ENCODE measurements at places on chromosomes 2 and 18.
A peak's percentile ranks its signal among the peaks of the same experiment; 100 is the strongest.

GRCh38 chr18:79685281-79685680 lies 5.7 kb downstream of the CTDP1 start:
- DNase-seq: no peak

GRCh38 chr18:3906116-3906750 lies 456.3 kb downstream of the TGIF1 start:
- DNase-seq: no peak

DNA sequence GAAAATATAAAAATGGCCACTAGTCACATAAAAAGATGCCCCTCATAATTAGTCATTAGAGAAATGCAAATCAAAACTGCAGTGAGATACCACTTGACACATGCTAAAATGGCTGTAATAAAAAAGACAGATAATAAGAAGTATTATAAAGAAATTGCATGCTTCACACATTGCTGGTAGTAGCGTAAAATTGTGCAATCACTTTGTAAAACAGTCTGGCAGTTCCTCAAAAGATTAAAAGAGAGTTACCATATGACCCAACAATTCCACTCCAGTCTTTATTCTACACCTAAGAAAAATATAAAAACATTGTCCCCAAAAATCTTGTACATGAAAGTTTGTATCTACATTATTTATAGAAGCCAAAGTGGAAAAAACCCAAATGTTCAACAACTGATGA lies 170.6 kb upstream of the FIGN start:
- no peak for DNase-seq

- no peak for DNase-seq
Observed at GRCh38 chr2:185475914-185476313, 262.7 kb upstream of the FSIP2 start.

GRCh38 chr2:55163274-55163721 lies 68.8 kb downstream of the CLHC1 start:
- no peak for DNase-seq

- no peak for DNase-seq
Observed at GRCh38 chr18:59357928-59358327, 1.1 kb downstream of the LMAN1 start.

GRCh38 chr18:44546954-44547353 lies 133.7 kb upstream of the SETBP1 start:
- no peak for DNase-seq

- no peak for DNase-seq
Observed at GRCh38 chr2:198287706-198288105, 483.3 kb downstream of the PLCL1 start.

DNA sequence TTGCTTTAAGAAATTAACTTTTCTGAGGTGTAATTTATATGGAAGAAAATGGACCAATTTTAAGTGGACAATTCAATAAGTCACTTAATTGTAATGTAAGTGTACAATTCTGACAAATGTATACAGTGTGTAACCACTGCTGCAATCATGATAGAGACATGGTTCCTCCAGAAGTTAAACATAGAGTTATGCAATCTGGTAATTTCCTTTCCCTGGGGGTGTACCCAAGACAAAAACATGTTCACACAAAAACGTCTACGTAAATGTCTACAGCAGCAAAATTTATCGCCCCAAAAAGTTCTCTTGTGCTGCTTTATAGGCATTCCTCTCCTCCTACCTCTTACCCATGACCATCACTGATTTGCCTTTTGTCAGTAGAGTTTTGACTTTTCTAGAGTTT lies 141.5 kb downstream of the AQP4 start:
- DNase-seq: no peak

GRCh38 chr2:49369101-49369500 lies 214.8 kb upstream of the FSHR start:
- no peak for DNase-seq

GRCh38 chr2:105915005-105915558 lies 170.4 kb downstream of the NCK2 start:
- no peak for DNase-seq

- DNase-seq: no peak
Observed at GRCh38 chr18:44691148-44691925, 10.6 kb downstream of the SETBP1 start.

GRCh38 chr2:42854207-42854818 lies 61.9 kb upstream of the HAAO start:
- DNase-seq: no peak

- DNase-seq: peak; percentile 29
Observed at GRCh38 chr2:208265371-208265800, 669 bp upstream of the PIKFYVE start.

- no peak for DNase-seq
Observed at GRCh38 chr2:17971531-17972125, 93.2 kb downstream of the KCNS3 start.

- no peak for DNase-seq
Observed at GRCh38 chr2:149906886-149907285, 319.3 kb upstream of the MMADHC start.

DNA sequence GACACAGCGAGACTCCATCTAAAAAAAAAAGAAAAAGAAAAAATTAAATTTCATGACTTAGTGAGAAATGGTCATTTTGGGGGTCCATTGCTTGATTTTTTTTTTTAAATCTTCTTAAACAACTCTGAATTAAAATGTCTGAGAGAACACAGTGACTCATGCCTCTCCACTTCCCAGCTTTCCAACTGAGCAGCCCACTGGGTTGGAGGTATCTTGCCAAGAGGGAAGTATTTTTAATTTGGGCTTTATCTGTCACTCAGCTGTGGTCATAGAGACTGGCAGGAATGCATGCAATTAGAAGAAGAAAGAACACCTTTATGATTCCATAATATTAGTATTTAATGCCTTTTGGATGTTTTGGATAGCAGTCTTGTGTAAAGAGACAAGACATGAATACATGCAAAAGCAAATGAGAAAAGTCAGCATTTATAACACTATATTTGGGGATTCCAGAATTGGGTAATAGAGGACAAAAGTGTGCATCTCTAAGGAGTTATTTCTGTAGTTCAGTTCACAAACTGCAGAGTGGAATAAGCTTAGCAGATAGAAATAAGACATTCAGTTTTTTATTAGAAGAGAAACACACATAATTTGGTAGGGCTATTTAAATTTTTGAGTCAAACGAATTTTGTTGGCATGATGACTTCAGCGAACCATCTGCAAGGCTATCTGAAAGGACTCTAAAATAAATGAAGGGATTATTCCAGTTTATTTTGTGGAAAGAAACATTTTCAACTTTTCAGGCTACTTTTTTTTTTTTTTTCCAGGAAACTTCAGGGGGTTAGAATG lies 254.8 kb downstream of the TGIF1 start:
- DNase-seq: no peak

DNA sequence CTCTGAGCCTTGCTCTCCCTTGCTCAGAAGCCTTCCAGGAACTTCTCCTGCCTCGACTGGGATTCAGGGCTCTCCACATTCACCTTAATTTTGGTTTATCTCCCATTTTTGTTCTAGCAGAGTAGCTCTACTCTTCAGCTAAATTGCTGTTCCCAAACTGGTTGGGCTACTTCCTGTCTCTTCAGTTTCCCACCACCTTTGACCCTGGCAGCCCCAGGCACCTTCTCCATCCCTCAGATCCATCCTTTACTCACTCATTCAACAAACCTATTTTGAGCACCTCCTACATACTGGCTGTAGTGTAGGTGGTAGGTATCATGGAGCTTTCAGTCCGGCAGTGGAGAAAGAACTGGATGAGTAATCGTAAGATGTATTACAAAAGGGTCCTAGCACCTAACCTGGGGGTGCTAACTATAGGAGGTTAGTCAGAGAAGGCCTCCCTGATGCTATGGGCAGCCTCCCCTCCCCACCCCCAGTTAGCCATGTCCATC lies 26.3 kb downstream of the MERTK start:
- no peak for DNase-seq

- no peak for DNase-seq
Observed at GRCh38 chr2:236338495-236339184, 74.4 kb upstream of the ASB18 start.

GRCh38 chr2:161983331-161983651 lies 90.7 kb downstream of the DPP4 start:
- no peak for DNase-seq

DNA sequence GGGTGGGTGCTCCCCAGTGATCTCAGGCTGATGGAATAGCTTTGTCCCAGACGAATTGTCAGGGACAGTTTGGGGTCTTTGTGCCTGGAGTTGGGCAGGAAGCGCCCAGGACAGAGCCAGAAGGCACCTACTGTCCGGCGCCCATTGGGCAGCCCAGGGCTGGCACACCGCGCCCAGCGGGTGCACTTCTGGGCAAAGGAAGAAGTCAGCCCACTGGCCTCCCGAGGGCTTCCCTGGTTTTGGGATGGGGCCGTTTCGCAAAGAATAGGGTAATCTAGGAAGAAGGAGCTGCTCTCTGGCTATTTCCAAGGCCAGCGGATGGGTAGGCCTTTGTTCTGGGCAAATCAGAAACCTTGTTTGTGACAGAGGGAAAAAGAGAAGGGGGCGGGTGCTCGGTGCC lies 3.5 kb upstream of the SIX2 start:
- DNase-seq: no peak

GRCh38 chr2:111986116-111986900 lies 68.8 kb upstream of the TMEM87B start:
- no peak for DNase-seq

DNA sequence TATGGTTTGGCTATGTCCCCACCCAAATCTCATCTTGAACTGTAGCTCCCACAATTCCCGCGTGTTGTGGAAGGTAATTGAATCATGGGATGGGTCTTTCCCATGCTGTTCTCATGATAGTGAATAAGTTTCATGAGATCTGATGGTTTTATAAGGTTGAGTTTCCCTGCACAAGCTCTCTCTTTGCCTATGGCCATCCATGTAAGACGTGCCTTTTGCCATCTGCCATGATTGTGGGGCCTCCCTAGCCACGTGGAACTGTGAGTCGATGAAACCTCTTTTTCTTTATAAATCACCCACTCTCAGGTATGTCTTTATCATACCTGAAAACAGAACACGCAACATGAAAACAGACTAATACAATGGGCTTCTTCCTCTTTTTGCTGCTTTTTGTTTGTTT lies 11.2 kb upstream of the C1D start:
- DNase-seq: no peak

GRCh38 chr2:96359310-96359709 lies 23.7 kb downstream of the NCAPH start:
- no peak for DNase-seq

- no peak for DNase-seq
Observed at GRCh38 chr2:71500426-71501079, 47.2 kb downstream of the DYSF start.

GRCh38 chr2:113057117-113057516 lies 1.9 kb upstream of the IL36RN start:
- DNase-seq: no peak

GRCh38 chr2:221255862-221256261 lies 316.2 kb downstream of the EPHA4 start:
- DNase-seq: no peak

DNA sequence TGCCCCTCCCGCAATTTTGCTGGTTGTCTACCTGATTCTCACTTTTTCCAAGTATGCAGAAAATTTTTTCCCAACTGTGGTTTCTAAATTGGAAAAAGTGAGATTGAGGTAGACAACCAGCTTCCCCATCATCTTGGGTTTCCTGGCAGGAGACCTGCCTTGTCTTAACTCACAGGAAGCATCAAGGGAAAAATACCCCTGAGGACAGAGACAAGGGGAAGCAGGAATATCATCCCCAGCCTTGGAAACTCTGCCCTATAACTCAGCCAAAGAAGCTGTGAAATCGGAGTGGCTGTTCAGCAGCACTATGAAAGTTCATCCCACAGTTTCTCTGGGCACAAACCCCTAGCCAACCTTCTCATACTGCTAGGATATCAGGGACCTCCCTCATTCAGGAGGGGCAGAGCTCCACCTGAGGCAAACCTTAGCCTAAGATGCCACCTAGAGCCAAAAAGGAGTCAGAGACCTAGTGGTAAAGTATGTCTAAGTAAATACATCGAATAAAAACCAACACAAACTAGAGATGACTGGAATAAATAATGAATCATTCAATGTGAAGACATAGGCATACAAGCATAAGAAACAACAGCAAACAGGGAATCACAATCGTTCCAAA lies 68.2 kb downstream of the ZSWIM2 start:
- no peak for DNase-seq
